Posterior vena cava (tissue), 2 donors: ENCODE measurements at places on chromosomes 5 and 9.

DNA sequence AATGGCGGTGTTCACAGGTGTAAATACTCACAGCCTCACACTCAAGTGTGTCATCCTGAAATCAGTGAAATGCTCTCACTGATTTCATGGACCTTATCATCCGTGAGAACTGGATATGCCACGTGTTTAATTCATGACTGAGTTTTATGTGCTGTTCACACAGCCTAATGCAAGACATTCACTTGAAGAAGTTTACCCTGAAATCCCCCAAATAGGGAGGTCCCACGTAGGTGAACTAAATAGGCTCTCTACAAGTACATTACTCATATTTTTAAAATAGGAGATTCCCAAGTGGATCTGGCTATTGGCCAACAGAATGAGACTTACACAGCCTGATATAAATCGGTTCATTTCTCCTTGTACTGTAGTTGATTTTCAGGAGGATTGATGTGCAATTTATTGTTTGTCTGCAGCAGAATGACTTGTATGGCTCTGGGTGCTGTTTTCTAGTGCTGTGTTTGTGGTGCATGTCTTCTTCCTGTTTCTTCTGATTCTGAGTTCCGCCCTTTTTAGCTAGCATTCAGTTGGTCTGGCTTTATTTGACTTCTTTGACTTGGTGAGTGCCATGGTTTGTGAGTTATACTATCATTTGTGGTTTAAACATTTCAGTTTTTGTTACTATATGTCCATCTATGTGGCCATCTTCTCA is 25.1 kb downstream of the TRIO start:
- no peak for DNase-seq

GRCh38 chr5:159768243-159768642 is 148.0 kb upstream of the ADRA1B start:
- DNase-seq = no peak

- no peak for DNase-seq
Observed at GRCh38 chr9:72977670-72978069, 24.8 kb upstream of the ALDH1A1 start.

DNA sequence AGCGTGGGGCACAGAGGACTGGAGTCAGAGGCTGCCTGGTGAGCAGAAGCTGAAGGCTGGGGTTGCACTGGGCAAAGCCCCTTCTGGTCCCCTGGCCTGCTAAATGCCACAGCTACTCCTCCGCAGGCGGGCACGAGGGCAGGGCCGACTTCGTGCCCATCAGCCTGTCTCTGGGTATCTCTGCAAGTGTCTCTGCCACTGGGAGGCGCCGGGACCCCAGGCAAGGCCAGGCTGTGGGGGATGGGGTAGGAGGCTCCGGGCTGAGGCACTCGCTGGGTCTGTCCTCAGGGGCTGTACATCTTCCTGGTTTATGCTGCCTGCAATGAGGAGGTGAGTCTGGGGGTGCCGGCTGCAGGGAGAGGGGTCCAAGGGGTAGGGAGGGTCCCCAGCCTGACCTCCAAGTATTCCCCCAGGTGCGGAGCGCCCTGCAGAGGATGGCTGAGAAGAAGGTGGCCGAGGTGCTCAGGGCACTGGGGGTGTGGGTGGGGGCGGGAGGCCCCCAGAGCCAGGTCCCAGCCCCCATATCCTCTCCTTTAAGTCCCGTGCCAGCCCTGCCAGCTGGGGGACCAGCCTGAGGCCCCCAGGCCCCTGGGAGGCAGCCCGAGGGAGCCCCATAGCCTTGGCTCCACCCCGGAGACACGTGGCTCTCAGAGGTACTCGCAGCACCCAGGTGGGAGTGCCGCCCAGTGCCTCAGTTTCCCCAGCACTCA is 25.1 kb downstream of the ADGRD2 start:
- no peak for DNase-seq

DNA sequence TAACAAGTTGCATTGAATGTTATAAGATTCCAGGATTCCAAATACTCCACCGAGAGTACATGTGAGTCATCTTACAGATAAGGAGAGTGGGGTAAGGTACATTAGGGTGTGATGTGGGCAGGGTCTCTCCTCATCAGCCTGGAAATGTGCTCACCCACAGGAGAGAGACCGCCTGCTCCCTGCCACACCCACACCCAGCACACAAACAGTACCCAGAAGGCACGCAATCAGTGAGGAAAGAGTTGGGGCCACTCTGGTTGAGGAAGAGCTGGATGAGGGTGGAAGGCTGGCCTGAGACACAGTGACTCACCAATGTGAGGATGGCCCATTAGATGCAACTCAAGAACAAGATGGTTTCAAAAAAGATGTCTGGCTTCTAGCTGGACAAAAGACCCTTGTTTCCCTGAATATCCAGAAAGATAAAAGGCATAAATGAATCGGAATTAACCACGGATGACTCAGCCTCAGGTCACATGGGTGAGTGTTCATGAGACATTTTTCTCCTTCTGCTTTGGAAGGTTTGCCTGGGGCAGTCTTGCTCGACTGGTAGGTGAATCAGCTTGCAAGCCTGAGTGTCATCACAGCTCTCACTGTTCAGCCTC is 51.1 kb upstream of the LHFPL2 start:
- peak; percentile 81 for DNase-seq

GRCh38 chr5:35242702-35243258 is 12.5 kb upstream of the PRLR start:
- no peak for DNase-seq

DNA sequence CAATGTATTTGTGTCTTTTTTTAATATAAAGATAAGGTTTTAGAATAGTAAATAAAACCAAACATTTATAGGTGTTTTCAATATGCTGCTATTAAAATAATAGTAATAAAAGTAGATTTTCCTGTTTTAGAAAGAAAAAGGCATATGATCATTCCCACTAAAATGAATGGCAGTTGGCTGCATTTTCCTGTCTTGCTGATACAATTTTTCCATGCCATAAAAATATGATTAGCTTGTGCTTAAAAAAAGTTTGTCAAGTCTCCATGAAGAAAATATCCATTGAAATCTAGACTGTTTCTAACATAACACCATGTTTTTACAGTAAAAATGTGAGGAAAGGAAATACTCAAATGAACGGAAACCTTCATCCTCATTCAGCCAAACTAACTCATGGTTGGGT is 65.0 kb downstream of the FBXL7 start:
- no peak for DNase-seq

DNA sequence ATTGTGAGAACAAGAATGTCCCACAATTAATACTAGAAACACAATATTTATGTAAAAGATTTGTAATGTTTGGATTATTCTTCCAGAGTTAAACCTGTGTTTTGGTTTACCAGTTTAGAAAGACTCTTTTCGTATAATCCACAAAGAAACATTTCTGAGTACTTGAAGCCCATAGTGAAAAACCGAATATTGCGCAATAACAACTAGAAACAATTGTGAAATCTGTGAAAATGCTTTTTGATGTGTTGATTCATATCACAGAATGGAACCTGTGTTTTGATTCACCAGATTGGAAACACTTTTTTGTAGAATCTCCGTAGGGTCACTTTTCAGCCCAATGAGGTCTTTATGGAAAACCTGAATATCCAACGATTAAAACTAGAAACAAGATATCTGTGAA is 386.2 kb downstream of the PRDM9 start:
- DNase-seq = no peak

- DNase-seq = no peak
Observed at GRCh38 chr5:27876071-27876470, 837.7 kb upstream of the CDH9 start.

- no peak for DNase-seq
Observed at GRCh38 chr9:110802416-110803035, 133.9 kb downstream of the MUSK start.

- no peak for DNase-seq
Observed at GRCh38 chr9:75950998-75951397, 60.5 kb downstream of the PCSK5 start.

- peak; percentile 94 for DNase-seq
Observed at GRCh38 chr5:168916266-168916665, 337.1 kb upstream of the PANK3 start.

DNA sequence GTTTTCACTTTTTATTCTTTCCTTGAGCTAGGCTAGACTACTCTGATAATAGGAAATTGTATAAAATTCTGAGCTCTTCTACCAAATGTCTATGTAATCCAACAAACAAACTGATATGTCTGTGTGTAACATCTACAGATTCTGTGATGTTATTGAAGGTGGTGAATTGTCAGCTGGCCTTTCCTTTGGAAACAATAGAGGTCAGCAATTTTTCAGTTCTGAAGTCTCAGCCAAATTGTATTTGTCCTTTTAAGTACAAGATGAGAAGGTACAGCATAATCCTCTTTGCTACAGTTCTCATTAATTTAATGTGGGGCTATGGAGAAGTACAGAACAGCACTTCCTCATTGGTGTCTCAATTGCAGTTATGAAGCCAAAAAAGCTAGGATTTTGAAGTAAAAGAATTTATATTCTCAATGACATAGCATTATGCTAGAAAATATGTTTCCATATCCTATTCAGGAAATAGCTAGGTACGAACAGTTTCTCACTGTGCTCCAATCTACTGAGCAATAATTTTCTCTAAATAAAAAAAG is 198.0 kb downstream of the HINT1 start:
- no peak for DNase-seq

GRCh38 chr5:57779383-57780223 is 297.0 kb upstream of the ACTBL2 start:
- DNase-seq = no peak

- no peak for DNase-seq
Observed at GRCh38 chr5:124873188-124873587, 126.7 kb upstream of the ZNF608 start.

DNA sequence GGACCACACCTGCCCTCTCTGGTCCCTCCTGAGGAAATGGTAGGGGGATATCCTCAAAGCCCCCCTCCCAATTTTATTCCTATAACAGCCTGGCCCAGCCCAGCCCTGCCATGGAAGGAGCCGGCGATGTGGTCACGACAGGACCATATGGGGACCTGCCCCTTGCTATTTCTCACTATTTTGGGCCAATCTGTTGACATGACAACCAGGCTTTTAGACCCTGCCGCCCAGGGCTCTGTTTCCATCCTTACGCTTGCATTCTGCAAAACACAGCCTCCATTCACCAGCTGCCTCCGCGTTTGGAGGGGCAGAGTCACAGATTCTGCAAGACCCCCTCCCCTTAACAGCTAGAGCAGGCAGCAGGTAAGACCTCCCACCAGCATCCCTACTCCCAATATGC is 112.2 kb downstream of the GABBR2 start:
- no peak for DNase-seq

DNA sequence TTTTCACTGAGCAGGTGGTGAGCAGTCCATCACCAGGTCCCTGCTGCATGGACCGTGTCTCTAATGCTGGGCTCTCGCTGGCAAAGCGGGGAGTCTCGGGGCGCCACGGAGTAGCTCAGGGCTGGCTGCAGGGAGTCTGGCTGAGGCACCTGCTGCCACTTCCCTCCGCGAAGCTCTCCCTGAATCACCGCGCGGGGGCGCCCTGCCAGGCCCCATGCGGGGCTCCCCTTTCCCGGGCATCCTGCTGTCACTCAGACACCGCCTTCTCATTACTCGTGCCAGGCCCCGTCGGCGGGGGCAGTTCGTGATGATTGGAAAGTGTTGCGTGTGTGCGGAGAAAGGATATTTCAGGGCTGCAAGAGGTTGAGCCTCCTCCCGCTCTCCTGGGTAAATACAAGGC is 335.8 kb downstream of the IRX2 start:
- DNase-seq = peak; percentile 72

- DNase-seq = no peak
Observed at GRCh38 chr9:76342858-76343257, 51.4 kb downstream of the RFK start.

DNA sequence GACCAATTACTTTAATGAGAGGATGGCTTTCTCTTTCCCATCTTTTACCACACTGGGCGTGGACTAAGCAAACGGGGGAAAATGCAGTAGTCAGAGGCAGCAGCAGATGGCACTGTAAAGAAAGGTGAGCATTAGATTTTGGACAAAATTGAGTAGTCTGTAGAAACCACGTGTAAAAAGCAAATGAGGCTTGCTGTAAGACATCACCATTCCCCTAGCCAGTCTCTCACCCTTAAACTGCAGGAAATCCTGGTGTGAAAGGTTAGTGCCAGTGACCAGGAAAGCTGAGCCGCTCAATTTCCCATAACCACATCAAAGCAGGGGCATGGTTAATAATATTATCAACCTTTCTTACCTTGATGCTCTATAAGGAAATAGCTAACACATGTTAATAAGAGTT is 31.8 kb downstream of the SPATA31C2 start:
- DNase-seq = no peak

GRCh38 chr5:152456815-152457443 is 51.9 kb upstream of the NMUR2 start:
- DNase-seq = no peak

DNA sequence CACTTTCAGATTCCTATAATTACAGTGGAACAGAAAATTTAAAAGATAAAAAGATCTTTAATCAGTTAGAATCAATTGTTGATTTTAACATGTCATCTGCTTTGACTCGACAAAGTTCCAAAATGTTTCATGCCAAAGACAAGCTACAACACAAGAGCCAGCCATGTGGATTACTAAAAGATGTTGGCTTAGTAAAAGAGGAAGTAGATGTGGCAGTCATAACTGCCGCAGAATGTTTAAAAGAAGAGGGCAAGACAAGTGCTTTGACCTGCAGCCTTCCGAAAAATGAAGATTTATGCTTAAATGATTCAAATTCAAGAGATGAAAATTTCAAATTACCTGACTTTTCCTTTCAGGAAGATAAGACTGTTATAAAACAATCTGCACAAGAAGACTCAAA is 29.5 kb downstream of the ZFYVE16 start:
- DNase-seq = no peak

- DNase-seq = no peak
Observed at GRCh38 chr5:120817044-120817985, 353.2 kb downstream of the PRR16 start.

GRCh38 chr5:176742246-176743105 is 67.9 kb upstream of the UNC5A start:
- peak; percentile 34 for DNase-seq

DNA sequence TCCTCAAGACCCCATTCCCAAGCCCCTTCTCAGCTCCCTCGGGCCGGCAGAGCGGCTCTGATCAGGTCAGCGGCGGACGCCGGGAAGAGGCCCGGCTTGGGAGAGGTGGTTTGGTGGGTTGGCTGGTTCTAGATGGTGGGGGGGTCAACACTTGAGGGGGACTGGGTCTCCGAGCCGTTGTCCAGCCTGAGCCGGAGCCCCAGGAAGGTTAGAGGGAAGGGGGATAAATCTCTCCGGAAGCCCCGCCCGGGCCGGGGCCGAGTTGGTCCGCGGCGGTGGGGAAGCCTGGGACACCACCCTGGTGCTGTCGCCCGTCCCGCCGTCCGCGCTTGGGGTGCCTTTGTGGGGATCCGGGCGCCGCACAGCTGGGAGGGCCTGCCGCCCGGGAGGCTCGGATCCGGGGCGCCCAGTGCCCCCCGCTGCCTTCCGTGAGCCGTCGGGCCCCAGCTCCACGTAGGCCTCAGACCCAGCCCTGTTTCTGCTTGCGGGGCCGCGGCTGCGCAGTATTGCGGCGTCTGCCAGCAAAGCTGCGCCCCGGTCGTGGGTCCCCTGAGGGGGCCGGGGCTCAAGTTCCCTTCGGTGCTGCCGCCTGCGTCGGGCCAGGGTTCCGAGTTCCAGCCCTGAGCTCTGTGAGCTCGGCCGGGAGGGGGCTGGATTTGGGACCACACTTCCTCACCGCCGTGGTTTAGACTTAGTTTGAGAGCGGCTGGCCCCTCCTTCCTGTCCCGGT is 542 bp upstream of the TRIM52 start:
- peak; percentile 90 for DNase-seq

GRCh38 chr5:179387151-179388110 is 42.2 kb upstream of the ADAMTS2 start:
- peak; percentile 36 for DNase-seq

GRCh38 chr9:123957168-123957721 is 27.3 kb upstream of the DENND1A start:
- no peak for DNase-seq
